Hematopoietic multipotent progenitor cell treated with erythropoietin and hydrocortisone succinate and interleukin-3 and kit ligand, for 15 days (in vitro differentiated cells): ENCODE measurements at places on chromosomes 12 and 14.

GRCh38 chr12:5114436-5114835 is 70.8 kb downstream of the KCNA5 start:
- DNase-seq = no peak

GRCh38 chr12:89138048-89138852 is 214.1 kb downstream of the DUSP6 start:
- no peak for DNase-seq

- no peak for DNase-seq
These were observed 1.0 kb upstream of the NAP1L1 start for GRCh38 chr12:76085520-76085868.

DNA sequence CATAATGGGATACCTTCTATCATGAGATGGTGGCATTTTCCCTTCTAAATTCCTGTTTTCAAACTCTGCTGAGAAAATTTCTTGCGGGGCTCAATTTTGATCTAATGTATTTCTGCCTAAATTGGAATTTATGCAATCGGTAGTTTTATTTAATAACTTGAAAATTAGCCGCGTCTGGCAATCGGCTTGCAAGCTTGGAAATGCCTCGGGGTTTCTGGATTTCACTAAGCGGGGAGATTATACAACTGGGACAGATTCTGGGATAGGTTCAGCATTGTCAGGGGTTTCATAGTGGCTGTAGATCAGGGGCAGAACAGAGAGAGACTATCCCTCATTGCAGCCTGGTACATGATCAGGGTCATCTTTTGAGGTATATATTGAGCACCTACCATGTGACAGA is 8.6 kb downstream of the CCDC60 start:
- DNase-seq = no peak

DNA sequence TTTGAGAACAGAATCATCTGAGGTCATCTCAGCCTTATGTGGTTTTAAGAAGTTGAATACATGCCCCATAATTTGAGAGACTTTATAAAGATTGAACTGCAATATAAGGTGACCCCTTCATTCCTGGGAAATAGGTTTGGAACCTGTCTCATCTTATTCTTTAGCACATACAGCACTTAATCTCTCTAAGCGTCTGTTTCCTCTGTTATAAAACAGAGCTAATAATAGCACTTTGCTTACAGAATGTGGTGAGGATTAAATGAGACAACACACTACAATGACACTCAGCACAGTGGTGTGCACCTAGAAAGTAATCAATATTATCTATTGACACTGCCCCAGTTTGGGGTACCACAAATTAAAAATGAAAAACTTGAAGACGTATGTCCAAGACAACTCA is 102.1 kb downstream of the DUSP6 start:
- no peak for DNase-seq

GRCh38 chr12:6074427-6074826 is 50.0 kb downstream of the VWF start:
- DNase-seq = no peak

- DNase-seq = no peak
These were observed 183.3 kb downstream of the CCDC59 start for GRCh38 chr12:82174936-82175335.

- no peak for DNase-seq
These were observed 29.3 kb downstream of the BICD1 start for GRCh38 chr12:32135967-32136366.

- no peak for DNase-seq
These were observed 12.5 kb downstream of the SYT10 start for GRCh38 chr12:33427071-33427470.

- no peak for DNase-seq
These were observed 581.5 kb upstream of the TMEM132C start for GRCh38 chr12:127685491-127685890.

DNA sequence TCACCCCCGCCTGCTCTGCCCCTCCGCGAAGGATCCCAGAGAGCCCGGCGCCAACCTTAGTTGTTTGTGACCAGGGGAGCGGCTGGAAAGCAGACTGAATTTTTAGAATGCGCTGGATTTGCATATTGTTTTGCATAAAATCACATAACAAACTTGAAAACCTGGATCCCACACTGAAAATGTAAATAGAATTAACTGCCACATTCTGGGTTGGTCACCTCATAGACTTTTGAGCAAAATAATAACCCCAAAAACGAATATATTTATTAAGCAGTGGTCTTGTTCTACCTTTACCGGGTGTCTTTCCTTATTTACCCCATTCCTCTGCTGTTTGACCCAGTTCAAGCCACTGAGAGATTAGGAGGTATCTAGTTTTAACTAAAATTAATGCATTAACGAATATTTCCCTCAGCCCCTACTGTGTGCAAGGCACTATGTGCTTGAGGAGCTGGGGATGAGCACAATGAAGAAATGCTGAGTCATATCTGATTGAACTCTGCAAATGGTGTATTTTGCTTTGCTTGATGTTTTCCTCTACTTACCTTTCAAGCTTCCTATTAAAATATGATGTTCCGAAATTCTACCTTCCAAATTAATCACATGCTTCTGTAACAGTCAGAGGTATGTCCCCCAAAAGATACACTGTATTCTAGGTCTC is 438 bp upstream of the EGLN3 start:
- peak; percentile 34 for DNase-seq

- no peak for DNase-seq
These were observed at the start of gene ABCD2 for GRCh38 chr12:39619660-39620433. TSS of gene ABCD2 (minus strand) at chr12:39619803. CDS start at chr12:39619615, 188 bp downstream.

DNA sequence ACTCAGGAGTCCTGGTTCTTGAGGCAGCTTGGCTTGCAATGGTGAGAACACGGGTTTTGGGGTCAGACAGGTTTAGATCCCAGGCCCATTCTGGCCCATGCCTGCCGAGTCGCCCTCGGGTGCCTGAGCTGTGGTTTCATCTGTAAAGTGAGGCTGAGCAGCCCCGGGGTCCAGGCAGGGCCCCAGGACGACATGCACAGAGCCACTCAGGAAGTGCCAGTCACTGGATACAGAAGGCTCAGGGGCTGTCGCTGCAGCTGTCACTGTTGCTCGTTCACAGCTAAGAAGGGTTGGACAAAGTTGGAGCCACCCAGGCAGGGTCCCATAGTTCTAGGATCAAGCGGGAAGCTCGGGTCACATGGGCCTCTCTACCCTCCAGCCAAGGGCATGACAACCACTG is 403.1 kb downstream of the BCL11B start:
- no peak for DNase-seq

DNA sequence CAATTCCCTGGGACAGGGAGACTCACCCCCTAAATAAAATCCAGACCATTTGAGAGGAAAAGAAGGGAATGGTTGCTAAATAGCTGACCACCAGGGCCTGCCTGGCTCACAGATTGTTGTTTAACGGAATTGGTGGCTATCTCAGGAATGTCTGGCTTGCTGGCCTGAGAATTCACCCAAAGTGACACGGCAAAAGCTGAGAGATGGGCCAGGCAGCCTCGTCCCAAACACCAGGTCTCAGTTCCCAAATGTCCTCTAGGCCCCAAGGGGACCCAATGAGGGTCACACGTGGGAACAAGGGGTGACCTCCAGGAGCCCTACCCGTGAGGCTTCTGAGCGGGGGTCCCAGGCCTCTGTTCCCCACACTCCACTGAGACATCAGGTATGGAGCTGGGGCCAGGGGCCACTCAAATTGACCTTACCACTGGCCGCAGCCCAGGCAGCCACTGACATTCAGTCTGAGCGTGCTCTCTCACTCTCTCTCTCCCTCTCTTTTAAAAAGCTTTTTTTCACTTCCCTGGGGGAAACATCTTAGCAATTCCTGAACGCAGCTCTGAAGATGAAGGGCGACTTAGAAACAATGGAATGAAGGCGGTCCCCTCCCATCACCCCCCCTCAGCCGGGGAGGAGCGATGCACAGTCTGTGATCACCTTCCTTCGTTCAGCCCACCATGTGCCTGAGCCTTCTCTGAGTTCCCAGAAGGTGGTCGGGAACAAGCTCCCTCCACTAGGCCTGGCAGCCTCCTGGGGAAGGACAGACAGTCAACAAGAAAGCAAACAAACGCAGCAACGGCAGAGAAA is 131.2 kb downstream of the SCARB1 start:
- no peak for DNase-seq

- no peak for DNase-seq
These were observed 318.1 kb downstream of the AEBP2 start for GRCh38 chr12:19757317-19757877.

- no peak for DNase-seq
These were observed 683.4 kb upstream of the FBXO33 start for GRCh38 chr14:40115583-40115982.

DNA sequence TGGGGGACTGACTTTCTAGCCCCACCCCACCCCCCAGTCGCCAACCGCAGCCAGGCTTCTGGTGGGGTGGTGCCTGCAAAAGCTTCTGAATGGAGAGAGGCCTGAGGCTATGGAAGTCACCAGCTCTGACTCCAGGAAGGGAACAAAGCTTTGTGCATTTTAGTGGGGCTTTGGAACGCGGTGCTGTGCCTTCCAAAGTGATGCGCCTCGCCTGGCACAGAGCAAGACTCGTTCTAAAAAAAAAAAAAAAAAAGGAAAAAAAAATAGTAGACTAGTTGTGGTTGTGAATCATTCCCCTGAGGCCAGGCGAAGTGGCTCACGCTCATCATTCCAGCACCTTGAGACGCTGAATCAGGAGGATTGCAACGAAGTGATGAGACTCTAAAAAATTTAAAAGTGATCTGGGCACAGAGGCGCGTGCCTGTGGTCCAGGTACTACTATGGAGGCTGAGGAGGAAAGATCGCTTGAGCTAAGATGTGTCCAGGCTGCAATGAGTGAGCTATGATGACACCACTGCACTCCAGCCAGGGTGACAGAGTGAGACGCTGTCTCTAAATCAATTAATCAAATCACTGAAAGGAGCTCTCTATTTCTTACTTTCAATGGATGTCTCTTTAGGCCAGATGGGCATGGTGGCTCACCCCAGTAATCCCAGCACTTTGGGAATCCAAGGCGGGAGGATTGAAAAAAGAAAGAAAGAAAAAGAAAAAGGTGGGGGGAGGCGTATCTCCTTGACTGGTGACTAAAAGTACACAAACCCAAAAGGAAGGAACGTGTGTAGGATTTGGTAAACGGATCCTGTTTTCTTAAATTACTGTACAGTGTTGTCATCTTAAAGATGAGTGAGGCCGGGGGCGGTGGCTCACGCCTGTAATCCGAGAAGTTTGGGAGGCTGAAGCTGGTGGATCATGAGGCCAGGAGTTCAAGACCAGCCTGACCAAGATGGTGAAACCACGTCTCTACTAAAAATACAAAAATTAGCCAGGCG is 259.6 kb upstream of the ALG10B start:
- no peak for DNase-seq

GRCh38 chr14:51512316-51512715 is 139.4 kb upstream of the FRMD6 start:
- DNase-seq = no peak

- DNase-seq = no peak
These were observed 1035.6 kb upstream of the TMEM132C start for GRCh38 chr12:127231371-127231770.

GRCh38 chr14:51547260-51547659 is 104.5 kb upstream of the FRMD6 start:
- no peak for DNase-seq

- DNase-seq = no peak
These were observed at the start of gene JAG2 for GRCh38 chr14:105168496-105168978. TSS of gene JAG2 (minus strand) at chr14:105168776. CDS start at chr14:105168420, 356 bp downstream.

- no peak for DNase-seq
These were observed 23.4 kb upstream of the BMP4 start for GRCh38 chr14:53979747-53980642.

- peak; percentile 28 for DNase-seq
These were observed 6.6 kb downstream of the CAPRIN2 start for GRCh38 chr12:30748147-30748546.

GRCh38 chr14:25322784-25323183 is 272.8 kb upstream of the STXBP6 start:
- DNase-seq = no peak

GRCh38 chr14:99873653-99874052 is 80.4 kb downstream of the EML1 start:
- no peak for DNase-seq

DNA sequence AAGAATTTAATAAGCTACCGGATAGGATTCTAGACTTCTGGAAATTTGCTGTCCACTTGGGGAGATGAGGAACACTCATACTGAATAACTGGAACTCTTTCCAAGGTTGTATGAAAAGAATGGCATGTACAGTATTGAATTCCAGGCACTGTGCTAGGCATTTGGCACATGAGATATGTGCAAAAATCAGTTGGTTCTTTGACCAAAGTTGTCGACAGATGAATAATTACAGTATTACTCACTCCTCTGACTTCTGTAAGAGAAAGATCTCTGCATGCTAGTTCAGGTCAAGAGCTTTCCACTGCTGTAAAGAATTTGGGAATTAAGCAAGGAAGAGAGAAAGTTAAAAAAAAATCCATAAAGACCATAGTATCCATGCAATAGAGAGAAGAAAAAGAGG is 764.7 kb downstream of the BCL11B start:
- no peak for DNase-seq

DNA sequence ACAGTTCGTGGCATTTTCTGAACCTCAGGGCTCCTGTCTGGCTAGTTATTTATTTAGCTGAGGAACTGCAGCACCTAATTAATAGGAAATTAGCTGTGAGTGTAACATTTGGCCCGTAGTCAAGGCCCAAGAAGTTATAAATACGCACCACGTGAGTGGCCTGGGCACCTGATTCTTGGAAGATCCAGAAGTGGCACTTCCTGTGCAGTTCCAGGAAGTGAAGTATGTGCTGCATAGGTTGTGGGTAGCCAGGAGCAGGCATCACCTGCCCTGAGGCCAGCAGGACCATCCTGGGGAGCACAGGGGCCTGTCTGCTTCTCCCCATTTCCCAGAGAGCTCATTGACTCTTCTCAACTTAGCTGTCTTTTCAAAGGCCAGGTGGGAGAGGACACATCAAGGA is 255.6 kb downstream of the NRXN3 start:
- no peak for DNase-seq

DNA sequence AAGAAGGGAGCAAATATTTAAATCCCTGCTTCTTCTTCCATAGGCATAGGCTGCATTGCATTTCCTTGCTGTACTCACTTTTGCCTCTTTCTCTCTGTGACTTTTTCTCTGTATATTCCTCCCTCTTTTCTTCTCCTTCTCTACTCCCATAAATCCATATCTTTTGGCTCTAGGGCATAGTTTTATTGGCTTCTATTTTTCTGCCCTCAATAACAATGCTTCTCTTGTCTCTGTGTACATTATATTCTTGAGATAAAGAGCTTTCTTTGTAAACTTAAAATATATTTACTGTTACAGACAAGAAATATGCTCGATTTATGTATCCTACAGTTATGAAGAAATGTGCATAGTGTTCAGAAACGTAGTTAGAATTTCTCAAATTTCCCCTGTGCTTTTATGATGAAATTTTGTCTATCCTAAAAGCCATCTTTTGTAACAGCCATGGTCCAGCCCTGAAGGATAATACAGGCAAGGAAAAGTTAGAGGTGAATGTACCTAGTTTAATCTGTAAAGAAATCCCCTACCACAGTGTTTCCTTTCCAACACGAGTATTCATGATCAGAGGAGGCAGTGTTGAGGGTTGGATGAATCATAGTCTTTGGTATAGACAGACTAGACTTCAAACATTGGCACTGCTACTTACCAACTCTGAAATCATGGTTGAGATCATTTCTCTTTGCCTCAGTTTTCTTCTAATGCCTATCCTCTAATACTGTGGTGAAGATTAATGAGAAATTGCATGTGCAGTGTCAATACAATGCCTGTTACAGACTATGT is 173.3 kb upstream of the FAR2 start:
- DNase-seq = no peak

GRCh38 chr14:102693006-102693755 is 84.1 kb upstream of the TRAF3 start:
- no peak for DNase-seq
